ENCODE measurements at places on chromosomes 3 and 15. TPM values are rescaled to one million over a fixed set of nuclear protein-coding genes. Genes with fewer than 3 reads are reported as not detected.

Gene STX19
- not detected for polyA plus RNA-seq

Gene MESP2
- not detected for polyA plus RNA-seq

Gene LSM3
- polyA plus RNA-seq, result 11.7 TPM

- no peak for DNase-seq
Measured at GRCh38 chr3:119338754-119339153, 44.6 kb downstream of the ARHGAP31 start.

DNA sequence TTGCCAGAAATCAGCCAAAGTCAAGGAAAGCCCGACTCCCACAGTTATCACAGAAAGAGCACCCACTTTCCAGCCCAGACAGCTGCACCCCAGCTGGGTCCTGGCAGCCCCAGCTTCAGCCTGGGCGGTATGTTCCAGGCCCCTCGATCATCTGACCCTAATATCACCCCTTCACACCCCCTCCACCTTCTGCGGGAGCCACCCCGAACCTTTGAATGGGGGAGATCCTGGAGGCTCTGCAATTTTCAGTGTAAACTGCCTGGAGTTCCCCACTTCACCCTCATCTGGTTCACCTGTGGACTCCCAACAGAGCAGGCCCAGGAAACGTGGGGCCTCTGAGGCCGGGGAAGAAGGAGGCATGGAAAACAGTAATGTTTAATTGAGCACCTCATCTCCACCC is 5.9 kb downstream of the PRSS50 start:
- DNase-seq, result peak; percentile 13

DNA sequence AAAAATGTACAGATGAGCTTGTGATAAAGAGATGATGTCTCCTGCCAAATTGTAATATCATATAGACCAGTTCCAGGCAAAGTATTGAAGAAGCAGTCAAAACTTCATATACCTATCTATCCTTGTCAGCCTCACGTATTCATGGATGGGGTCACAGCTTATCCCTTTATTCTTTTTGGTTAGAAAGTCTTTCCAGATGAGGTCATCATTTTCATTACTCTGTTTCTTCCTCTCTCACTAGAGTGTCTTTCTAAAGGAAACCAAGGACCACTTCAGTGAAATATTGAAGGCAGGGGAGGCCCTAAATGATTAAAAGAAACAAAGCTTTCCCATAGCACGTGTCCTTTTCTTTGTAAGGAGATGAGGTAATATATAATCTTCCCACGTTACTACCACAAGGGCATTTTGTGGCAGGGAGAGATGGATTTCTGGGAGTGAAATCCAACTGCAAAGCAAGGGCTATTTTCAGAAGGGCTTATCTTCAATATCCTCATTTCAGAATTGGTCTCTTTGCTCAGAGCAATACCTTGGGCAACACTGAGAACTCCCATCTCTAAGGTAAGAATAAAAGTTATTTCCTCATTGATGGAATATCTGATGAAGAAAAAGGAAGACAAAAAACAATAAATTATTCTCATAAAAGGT is 260.2 kb downstream of the TIGIT start:
- DNase-seq, result no peak

Measured in heart left ventricle (tissue), 16 donors.